ENCODE measurements at places on chromosomes 2 and 18.

GRCh38 chr2:20640411-20641122 lies 10.3 kb downstream of the HS1BP3 start:
- no peak for DNase-seq

- DNase-seq: no peak
Measured at GRCh38 chr2:238077292-238077691, 16.5 kb downstream of the SCLY start.

- DNase-seq: no peak
Measured at GRCh38 chr2:19009510-19009909, 348.9 kb downstream of the OSR1 start.

DNA sequence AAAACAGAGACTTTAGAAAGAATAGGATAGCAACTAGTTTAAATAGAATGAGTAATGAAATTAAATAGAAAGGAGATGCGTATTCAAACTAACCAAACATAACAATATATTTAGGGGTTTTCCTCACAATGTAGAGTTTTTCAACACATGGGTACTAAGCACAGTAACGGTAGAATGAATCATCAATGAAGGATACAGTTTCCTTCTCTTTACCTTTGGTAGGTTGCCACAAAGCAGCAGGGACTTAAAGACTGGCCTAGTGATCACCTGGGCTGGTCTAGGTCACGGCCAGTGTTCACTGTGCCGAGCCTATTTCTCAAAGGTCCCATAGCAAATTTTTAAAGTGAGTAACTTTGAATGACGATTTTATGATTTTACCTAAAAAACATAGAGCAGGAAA lies 311.7 kb downstream of the XIRP2 start:
- DNase-seq: no peak

- DNase-seq: no peak
Measured at GRCh38 chr2:197079832-197080555, 153.5 kb upstream of the PGAP1 start.

DNA sequence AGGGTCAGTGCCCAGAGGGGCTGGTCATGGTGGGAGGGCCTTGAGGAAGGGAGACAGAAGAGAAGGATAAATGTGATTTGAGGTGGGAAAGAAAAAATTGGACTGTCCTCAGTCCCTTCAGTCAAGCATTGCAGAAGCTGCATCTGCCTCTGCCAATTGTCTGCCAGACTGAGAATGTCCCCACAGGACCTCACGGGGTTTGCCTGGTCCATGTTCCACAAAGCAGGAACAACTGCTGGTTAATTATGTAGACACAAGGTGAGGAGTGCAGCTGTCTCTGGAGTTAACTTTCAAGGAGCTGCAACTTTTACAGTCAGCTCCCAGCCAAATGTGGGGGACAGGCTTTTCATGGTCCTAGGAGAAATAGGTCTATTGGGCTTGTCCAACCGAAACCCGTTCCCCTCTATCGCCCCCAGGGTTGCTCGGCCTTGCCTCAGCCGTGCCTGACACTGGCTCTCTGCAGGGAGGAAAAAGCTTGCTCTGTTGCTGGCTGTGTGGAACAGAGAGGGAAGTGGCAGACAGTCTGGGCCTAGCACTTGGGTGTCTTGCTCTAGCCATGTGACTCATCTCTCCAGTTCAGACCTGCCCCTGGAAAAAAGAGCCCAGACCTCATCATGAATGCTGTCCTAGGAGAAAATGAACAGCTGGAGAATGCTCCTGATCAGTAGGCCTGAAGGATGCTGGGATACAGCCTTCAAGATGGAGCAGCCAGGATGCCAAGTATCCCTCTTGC lies 31.1 kb upstream of the PAX8 start:
- no peak for DNase-seq

DNA sequence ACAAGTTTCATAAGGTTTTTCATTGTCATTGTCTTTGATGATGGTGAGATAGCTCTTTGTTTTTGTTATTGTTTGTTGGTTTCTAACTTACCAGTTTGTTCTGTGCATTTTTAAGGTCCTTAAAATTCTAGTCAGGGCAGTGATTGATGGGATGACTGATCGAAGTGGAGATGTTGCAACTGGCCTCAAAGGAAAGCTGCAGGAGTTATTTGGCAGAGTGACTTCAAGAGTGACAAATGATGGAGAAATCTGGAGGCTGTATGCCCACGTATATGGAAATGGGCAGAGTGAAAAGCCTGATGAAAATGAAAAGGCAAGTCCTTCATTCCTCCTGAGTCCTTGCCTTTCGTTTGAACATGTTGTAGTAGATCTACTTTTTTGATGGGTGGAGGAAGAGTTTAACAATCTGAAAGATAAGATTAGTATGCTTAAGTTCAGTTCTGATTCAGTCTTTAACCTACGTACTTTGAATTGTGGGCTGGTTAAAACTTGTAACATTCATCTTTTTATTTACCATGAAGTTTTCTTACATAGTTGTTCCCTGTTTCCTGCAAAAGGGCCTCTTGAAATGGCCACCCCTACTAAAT lies 135.8 kb upstream of the LTBP1 start:
- DNase-seq: no peak

GRCh38 chr2:36296798-36297197 lies 58.8 kb upstream of the CRIM1 start:
- DNase-seq: no peak

DNA sequence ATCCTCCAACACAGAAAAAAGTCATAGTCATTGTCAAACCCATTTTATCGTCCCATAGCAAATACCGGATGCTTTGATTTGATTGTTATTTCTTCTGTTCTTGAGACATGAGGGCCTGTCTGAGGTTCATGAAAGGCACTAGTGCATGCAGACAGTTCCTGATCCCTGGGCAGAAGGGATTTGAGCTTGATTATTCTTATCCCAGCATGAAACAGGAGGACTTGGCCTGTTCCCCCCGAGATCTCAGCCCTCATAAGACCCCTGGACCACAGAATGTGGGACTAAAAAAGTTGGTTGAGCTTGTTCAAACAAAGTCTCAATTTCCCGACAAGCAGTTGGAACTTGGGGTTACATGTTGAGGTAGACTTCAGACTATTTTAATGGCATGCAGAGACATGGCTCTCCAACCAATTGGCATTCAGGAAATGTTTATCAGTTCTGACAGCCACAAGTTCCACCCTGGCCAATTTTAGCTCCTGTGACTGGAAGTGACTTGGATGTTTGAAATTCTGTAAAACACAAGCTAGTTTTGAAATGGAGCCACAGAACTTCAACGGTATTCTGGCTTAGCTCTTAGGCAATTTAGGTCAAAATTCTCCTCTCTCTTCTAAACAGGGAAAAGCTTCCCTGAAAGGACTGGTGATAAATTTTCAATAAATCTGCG lies 366.9 kb upstream of the SLC14A2 start:
- no peak for DNase-seq

DNA sequence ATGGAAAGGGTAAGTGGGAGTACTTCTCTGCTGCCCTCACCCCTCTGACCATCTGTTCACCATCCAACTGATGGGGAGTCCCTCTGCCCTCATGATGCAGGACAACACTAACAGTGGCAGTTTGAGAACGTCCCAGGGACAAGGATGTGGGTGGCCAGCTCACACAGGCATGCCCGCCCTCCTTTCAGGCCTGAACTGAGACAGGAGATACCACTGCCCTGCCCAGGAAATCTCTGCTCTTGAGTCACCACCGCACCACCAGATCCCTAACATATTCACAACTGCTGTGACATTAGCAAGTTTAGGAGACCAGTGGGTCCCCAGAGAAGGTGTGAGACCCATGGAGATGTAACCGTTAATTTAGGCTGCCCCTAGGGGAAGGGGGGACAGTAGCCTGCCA lies 66.2 kb downstream of the TRAPPC8 start:
- DNase-seq: no peak

DNA sequence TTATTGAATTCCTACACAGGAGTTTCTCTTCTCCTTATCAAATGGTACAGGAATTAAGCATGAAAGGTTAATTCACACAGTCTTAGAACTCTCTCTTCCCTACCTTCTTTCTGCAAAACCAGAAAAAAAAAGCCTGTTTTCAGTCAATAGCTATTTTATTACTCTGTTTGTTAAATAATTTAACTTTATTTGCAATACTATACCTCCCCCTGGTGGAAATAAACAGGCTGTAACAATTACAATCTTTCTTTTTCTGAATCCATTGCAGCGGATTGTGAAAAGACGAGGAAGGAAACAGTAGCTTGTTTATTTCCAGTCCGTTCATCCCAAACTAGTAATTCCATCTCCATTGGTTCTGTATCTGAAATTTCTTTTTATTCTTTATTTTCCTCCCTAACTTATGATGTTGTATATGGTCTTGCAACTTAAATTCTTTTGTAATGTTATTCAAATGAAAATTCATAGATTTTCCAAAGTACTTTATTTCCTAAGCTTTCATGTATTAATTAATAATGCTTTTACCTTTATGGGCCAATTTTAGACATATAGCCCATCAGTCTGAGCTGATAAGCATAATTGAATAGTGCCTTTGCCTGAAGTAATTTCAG lies 165.2 kb downstream of the SH3BP4 start:
- DNase-seq: peak; percentile 34

GRCh38 chr2:30223413-30223874 lies 7.9 kb upstream of the LBH start:
- peak; percentile 38 for DNase-seq

DNA sequence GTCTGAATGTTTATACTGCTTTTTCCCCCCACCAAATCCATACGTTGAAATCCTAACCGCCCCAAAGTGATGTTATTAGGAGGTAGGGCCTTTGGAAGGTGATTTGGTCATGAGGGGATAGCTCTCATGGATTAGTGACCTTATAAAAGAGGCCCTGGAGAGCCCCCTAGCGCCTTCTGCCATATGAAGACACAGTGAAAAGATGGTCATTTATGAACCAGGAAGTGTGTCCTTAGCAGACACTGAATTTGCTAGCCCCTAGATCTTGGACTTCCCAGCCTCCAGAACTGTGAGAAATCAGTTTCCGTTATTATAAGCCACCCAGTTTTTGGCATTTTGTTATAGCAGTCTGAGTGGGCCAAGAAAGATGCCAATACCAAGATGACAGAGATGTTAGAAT lies 7.2 kb upstream of the TSN start:
- DNase-seq: peak; percentile 23

DNA sequence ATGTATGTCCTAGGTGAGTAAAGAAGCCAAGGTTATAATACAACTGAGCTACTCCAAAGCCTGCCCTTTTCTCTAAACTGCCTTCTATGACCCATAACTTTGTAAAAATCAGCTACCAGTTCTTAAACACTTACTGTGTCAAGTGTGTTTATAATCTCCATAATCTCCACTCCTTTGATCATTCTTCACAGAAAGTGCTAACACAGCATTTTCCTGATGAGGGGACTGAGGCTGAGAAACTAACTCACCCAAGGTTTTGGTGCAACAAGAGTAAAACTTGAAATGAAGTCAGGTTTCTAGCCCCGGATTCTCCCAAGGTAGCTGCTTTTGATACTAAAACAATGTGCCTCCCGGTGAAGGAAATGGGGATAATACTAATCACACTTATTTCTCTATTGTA lies 1.9 kb upstream of the C2orf49 start:
- no peak for DNase-seq

DNA sequence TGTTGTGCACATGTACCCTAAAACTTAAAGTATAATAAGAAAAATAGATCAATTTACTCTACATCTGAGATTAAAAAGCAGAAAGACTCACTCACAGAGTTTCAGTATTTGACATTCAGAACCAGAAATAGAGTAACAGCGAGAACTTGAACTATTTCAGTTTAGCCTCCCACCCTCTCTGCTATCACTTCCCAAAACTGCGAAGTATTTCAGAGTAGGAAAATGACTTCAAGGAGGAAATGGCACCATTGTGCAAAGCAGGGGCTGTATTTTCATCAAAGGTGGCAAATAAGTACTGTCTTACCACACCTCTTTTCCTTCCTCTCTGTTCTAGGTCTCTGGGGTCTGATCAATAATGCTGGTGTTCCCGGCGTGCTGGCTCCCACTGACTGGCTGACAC lies 13.6 kb downstream of the DHRS9 start:
- DNase-seq: no peak

GRCh38 chr18:49251451-49251850 lies 209.0 kb downstream of the DYM start:
- no peak for DNase-seq

DNA sequence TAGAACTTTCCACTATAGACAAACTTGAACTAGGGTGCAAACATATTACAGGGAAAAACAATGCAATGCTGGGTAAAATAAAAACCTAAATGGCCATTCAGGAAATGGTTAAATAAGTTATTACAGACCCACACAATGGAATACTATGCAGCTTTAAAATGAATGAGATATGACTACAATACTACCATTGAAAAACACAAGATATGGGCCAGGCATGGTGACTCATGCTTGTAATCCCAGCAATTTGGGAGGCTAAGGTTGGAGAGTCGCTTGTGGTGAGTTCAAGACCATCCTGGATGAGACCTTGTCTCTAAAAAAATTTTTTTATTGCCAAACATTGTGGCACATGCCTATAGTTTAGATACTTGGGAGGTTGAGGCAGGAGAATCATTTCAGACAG lies 6.8 kb downstream of the PECR start:
- DNase-seq: no peak

GRCh38 chr2:121036226-121036692 lies 248.7 kb downstream of the TFCP2L1 start:
- DNase-seq: no peak

- no peak for DNase-seq
Measured at GRCh38 chr18:58990720-58991119, 126.0 kb downstream of the ZNF532 start.

DNA sequence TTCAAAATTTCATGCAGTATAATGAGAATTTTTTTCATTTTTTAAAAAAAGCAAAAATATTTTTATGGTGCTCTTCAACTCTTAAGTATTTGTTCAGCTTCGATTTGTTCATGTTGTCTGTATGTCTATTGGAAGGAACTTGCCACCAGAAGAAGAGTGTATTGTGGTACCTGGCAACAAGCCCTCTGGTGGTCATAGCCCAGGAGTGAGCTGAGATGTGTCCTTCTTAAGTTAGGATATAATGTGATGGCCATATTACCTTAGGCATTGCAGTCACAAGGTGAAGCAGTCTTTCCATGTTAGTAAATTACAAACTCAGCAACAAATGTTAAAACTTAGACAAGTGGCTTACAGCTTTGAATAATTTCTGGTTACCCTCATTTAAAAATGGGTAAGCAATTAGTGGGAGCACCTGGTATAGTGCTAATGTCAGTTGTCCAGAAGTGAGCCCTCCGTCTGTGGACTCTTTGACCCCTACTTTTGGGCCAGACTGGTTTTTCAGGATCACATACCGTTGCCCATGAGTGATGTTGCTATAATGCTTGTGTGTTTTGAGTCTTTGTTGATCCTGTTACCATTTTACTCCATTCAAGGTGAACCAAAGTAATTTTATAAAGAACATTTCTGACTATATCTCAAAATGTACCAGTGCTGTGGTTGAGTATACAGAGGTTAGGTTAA lies 57.4 kb downstream of the MYO1B start:
- DNase-seq: peak; percentile 32

DNA sequence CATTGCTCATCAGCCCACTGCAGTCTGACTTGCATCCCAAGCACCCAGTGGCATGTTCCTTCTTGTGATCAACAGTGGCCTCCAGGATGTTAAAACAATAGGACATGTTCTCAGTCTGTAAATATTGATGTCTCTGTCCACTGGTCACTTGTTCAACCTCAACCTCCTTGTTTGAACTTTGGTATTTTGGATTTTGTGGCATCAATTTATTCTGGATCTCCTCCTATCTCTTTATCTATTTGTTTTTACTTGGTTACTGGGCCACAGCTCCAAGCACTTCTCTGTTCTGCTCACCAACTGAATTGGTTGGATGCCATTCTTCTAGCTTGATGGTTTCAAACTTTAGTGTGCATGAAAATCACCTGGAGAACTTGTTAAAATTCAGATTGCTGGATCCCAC lies 1414.8 kb upstream of the CELF4 start:
- no peak for DNase-seq
